Activated CD4-positive, alpha-beta T cell treated with anti-CD3 and anti-CD28 coated beads, Interleukin-2, amount 50 U/mL, for 4 hours (primary cell): ENCODE measurements at places on chromosomes 11 and 22.

DNA sequence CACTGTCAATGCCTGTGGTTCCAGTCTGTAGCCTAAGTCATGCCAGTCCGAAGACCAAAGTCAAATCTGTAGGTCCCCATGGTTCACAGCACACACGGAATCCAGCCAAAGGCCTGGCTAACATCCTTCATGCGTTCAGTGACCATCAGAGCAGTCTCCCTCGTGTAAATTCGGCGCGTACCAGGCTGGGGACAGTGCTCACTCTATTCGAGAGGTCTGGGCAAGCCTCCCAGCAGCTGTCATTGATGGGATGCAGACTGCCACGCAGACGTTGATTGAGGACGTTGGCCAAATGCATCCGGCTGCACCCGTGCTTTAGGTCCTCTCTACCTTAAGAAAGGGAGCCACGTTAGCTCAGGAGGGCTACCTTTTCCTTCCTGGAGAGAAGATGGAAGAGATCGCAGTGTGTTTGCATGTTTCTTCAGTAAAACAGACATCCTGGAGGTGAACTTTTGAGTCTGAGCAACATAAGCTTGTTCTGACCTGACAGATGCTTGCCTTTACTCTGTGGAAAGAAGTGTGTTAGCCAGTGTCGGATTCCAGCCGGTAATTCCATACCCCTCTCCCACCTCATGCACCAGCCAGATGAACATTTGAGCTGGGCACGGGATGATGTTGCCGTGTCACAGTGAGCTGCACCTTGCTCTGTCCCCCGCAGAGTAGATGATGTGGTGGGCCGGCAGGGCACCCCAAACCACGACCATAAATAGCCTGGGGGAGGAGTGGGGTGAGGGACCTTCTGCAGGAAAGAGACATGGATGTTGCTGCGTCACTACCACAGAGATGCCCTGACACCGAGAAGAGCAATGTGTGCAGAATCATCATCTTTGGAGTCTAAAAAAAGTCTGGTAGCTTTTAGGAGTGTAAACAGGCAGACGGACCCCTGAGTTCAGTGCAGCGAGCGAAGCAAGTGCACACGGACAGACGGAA, 12.2 kb downstream of the CTTN start:
- DNase-seq = no peak

DNA sequence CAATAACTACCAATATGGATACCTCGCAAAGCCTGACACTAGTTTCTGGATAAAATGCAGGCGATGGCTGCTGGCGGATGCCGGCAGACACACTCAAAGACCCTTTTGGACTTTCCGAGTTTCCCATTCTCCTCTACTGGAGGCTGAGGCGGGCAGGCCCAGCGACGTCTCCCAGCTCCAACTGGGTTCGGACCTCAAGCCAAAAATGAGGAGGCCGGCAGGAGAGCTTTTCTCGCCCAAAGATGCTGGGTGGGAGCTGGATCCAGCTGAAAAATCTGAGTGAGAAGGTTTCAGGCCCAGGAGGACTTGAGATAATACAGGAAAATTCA, 428 bp upstream of the FEZ1 start:
- no peak for DNase-seq

DNA sequence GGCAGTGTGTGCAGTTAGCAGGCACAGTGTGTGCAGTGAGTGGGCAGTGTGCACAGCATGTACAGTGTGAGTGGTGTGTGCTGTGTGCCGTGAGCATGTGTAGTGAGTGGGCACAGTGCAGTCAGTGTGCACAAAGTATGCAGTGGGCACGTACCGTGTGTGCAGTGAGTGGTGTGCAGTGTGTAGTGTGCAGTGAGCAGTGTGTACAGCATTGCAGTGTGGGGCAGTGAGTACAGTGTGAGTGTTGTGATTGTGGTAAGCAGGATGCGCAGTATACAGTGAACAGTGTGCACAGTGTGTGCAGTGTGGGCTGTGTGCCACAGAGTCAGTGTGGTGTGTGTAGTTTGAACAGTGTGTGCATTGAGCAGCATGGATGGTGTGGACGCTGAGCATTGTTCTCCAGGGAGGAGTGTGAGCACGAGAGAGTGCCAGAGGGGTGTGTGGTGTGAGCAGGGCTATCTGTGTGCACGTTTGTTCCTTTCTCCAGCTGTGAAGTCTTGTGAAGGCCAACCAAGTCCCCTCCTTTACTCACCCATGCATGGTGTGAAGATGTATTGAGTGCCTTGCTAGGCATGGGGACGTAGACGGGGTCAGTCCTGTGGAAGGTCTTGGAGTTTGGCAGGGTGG, 3.0 kb downstream of the SHANK3 start:
- DNase-seq = no peak

DNA sequence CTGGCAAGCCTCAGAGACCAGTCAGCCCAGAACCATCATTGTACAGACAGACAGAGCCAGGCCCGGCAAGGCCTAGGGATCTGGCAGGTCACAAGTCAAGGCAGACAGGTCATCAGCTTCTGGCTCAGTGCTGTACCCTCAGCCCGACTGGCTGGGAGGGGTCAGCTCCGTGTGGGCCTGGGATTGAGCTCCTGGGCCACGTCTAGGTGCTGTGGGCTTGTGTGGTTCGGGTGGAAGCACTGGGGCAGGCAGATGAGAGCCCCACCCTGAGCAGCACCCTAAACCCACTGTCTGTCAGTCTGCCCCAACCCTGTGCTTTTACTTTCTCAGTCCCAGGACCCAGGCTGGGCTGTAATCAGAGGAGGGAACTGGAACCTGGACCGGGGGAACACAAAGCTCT, 26.9 kb upstream of the P2RY2 start:
- DNase-seq = no peak

DNA sequence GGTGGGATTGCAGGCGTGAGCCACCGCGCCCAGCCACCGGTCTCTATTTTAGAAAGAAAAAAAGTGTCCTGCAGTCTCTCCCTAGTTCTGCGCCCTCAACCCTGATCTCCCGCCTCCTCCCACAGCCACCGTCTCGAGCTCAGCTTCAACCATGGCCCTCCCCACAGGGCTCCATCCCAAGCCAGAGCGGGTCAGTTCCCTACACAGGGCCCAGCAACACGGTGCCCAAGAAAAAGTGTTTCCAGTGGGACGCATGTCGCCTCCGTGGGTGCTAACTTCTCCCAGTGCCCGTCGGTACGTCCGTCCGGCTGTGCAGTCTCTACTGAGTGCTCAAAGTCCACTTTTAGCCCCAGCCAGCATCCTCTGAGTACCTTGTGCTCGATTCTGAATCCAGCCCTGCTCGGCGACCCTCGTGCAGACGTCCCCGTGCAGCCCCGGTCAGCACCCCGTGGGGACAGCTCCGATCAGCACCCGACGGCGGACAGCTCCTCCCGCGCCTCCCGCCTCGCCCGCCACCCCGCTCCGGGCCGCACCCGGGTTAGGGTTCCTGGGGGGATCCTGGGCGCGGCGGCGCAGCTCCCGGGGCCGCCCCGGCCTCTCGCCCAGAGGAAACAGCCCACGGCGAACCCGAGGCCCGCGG, 657 bp upstream of the MAPK8IP2 start:
- peak; percentile 44 for DNase-seq

GRCh38 chr11:70608568-70609470, 210.5 kb downstream of the CTTN start:
- DNase-seq = no peak

DNA sequence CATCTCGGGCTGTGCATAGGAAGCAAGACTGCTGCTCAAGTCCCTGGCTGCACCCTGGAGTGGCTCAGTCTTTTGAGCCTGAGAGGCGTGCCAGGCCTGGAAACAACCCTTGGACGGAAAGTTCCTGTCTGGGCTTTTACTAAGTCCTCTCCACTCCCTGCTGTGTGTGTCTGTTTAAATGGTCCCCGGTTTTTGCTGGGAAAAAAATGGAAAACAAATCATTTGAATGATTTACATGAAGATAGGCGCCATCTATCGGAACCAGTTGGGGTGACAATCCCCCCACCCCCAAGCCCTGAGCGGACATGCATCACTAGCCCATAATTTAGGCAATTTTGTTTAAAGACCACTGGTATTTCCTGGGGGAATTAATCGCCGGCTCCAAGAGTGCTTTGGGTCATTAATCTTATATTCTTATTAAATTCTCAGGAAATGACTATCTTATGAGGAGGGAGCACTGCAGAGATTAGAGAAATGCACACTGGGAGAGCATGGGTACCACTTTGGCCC, 2.7 kb upstream of the GAB2 start:
- peak; percentile 55 for DNase-seq

DNA sequence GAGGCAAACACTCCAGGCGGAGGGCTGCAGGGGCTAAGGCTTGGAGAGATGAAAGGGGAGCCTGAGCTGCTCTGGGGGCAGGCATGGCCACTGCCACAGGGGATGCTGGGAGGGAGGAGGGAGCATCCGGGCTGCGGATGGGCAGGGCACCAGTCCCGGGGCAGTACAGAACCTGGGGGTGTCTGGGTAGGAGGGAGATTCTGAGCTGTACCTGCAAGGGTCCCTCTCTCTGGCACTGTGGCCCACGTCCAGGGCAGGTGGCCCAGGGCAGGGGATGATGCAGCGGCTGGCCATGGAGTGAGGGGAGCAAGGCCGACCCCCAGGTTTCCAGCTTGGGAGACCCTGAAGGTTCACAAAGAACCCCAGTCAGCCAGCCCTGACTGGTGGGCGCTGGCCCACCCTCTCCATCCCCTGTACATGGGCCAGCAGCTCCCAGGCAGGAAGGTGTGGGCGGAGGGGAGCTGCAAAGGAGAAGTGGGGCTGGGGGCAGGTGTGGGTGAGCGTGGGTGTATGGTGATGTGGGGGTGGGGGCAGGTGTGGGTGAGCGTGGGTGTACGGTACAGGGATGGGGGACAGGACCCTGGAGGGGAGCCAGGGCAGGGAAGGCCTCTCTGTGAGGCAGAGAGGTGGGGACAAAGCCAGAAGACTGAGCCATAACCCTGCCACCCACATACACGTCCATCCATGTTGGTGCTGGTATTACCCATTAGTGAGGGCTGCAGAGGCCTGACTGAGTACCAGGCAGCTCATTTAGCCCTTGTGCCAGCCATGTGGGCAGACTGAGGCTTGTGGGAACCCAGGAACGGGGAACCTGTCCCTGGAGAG, 2.2 kb upstream of the TNFRSF13C start:
- no peak for DNase-seq

DNA sequence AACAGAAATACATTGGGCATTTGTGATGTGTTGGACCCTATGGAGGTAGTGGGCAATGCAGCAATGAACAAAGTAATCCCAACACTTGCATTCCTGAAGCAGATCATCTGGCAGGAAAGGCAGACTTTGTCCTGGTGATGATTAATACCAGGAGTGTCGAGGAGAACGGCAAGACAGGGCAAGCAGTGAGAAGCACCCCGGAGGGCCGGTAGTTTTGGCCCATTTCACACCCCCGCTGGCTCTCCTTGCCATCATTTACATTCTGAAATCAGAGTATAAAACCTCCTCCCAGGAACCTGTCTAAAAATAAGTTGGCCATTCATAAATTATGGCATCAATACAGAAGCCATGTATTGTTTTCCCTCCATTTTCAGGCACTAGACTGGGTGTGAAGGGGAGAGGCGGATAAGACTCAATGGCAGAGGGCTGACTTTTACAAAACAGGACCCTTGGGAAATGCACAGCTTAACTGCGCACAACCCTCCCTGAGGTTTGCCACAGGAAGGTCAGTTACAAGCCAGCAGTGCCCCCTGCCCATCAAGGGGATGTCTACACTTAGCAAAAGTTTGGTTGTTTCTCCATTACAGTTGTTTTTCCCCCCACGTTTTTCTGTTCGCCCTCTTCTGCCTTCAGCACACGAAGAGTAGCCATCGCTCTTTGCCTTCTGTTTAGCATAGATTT, 55.6 kb downstream of the OPCML start:
- DNase-seq = no peak

GRCh38 chr11:103294516-103294915, 185.3 kb downstream of the DYNC2H1 start:
- DNase-seq = no peak

- DNase-seq = no peak
These were observed 74.6 kb downstream of the ADM start for GRCh38 chr11:10379426-10379825.

GRCh38 chr22:41478891-41479521, 10.1 kb downstream of the ACO2 start:
- DNase-seq = no peak

- no peak for DNase-seq
These were observed 138.6 kb downstream of the KIRREL3 start for GRCh38 chr11:126861796-126862459.

GRCh38 chr11:119684361-119685110, 44.5 kb downstream of the NECTIN1 start:
- DNase-seq = no peak

DNA sequence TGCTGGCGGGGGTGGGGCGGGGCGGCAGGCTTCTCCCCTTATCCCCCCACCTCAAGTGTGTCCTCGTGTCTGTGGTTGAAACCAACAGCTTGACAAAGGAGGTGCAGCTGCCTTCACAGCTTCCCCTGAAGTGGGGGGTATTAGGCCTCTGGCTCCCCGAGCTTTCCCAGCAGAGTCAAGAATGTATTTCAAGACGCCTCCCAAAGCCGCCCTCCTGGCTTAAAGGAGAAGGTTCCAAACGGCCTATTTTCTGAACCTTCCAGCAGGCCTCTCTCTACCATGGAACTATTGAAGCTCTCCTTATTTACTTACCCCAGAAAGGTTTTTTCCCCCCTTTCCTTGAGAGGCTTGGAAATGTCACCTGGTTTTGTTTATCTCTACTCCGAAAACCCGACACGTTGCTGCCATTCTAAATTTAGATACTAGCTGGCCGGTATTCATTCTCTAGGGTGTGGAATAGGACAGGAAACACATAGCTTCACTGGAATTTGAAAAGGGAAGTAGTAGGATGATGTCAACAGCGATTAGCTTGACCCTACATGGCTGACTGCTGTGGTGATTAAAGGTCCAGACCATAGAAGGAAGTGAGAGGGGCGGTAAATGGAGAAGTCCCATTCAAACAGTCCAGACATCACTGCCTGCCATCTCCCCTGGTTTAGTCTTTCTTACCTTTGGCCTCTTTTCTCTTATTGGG, 671 bp upstream of the PICALM start:
- no peak for DNase-seq

DNA sequence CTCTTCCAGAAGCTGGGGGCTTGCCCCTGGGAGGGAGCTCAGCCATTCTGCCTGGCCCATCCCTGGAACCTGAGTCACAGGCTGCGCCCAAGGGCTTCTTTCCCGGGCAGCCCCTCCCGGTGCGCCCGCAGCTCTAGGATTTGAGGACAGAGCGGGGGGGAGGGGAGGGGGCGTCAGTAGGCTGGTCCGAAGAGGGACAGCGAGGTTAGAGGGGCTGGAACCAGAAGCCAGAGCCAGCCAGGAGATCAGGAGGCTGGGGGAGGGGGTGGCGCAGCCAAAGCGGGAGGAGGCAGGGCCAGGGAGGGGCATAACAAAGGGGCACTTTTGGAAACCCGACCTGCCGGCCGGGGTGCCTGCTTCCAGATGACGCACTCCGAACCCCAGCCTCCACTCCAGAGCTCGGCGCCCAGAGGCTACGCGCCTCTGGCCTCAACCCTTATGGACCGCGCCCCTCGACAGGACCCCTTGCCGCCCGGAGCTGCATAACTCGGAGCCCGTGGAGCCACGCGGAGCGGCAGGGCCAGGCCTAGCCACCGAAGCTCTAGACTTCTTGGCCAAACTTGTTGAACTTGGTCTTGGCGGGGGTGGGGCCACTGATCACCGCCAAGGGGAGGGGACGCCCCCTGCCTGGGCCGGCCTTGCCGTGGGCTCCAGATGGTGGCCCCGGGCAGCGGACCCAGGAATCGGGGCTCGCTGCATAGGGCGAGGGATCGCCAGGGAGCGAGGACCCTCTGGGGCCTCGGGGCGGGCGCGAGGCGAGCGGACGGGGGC, 744 bp downstream of the PACSIN3 start:
- no peak for DNase-seq

- DNase-seq = no peak
These were observed 63.8 kb upstream of the WNT7B start for GRCh38 chr22:46040471-46041465.
